Left lung (tissue), 14 donors: ENCODE measurements at places on chromosomes 2 and 18. TPM values are rescaled to one million over a fixed set of nuclear protein-coding genes. Genes with fewer than 3 reads are reported as not detected.

Gene KDSR
- total RNA-seq, result 62.5 TPM

Gene VIT
- 1.1 TPM for total RNA-seq

Gene TGFA
- 15.6 TPM for total RNA-seq

Gene OTX1
- total RNA-seq, result 0.12 TPM

Gene CHRND
- total RNA-seq, result not detected

Gene CWC22
- total RNA-seq, result 13.9 TPM
